Smooth muscle cell of bladder (primary cell): ENCODE measurements at places on chromosomes 7 and 10. TPM values are rescaled to one million over a fixed set of nuclear protein-coding genes. Genes with fewer than 3 reads are reported as not detected.

TMEM178B gene
- total RNA-seq, result under 0.01 and 0.09 TPM in 2 replicates

ASIC3 gene
- total RNA-seq, result 0.14 and 0.37 TPM in 2 replicates

CRTAC1 gene
- total RNA-seq, result not detected in 2 replicates

SPDYE16 gene
- 0.14 TPM in 1 of 2 replicates, not detected in the other for total RNA-seq

DGKB gene
- total RNA-seq, result 0.14 and 1.2 TPM in 2 replicates

ZNF107 gene
- 0.92 and 1.3 TPM in 2 replicates for total RNA-seq

RNF148 gene
- total RNA-seq, result 0.28 and 0.74 TPM in 2 replicates

UPK3B gene
- total RNA-seq, result 0.46 TPM in 1 of 2 replicates, not detected in the other

ENO4 gene
- total RNA-seq, result 0.09 and 0.43 TPM in 2 replicates

OR2A42 gene
- under 0.01 TPM in 1 of 2 replicates, not detected in the other for total RNA-seq

MIOS gene
- total RNA-seq, result 22.8 and 25.0 TPM in 2 replicates

RTKN2 gene
- 0.83 and 1.00 TPM in 2 replicates for total RNA-seq

ARPC1B gene
- 361 and 534 TPM in 2 replicates for total RNA-seq

MYL7 gene
- not detected in 2 replicates for total RNA-seq

CUZD1 gene
- total RNA-seq, result 0.43 and 0.55 TPM in 2 replicates

CCDC7 gene
- 13.7 and 15.7 TPM in 2 replicates for total RNA-seq

ELAPOR2 gene
- 3.1 and 4.1 TPM in 2 replicates for total RNA-seq

TCF7L2 gene
- total RNA-seq, result 4.3 and 4.8 TPM in 2 replicates

CYP2E1 gene
- total RNA-seq, result 0.28 and 0.37 TPM in 2 replicates

RASA4B gene
- total RNA-seq, result 1.8 and 2.0 TPM in 2 replicates

VAX1 gene
- not detected in 2 replicates for total RNA-seq

UBTD1 gene
- 16.4 and 21.3 TPM in 2 replicates for total RNA-seq

PALD1 gene
- total RNA-seq, result under 0.01 and 0.37 TPM in 2 replicates

HOXA2 gene
- total RNA-seq, result 0.18 and 0.28 TPM in 2 replicates

RARRES2 gene
- 46.9 and 66.8 TPM in 2 replicates for total RNA-seq

PLA2G12B gene
- not detected in 2 replicates for total RNA-seq

GPR158 gene
- total RNA-seq, result 0.14 and 0.18 TPM in 2 replicates

TDRD1 gene
- under 0.01 and 0.83 TPM in 2 replicates for total RNA-seq

SPDYE1 gene
- total RNA-seq, result not detected in 2 replicates

THNSL1 gene
- 2.3 and 3.8 TPM in 2 replicates for total RNA-seq

IDI2 gene
- total RNA-seq, result not detected in 2 replicates

SRPK2 gene
- 44.2 and 45.1 TPM in 2 replicates for total RNA-seq

KAZALD1 gene
- 18.2 and 30.3 TPM in 2 replicates for total RNA-seq

LAMB1 gene
- total RNA-seq, result 534 and 562 TPM in 2 replicates

HPS6 gene
- total RNA-seq, result 21.0 and 29.0 TPM in 2 replicates

PDLIM1 gene
- total RNA-seq, result 14.0 and 23.5 TPM in 2 replicates

PDCD4 gene
- total RNA-seq, result 37.3 and 43.4 TPM in 2 replicates

ZNF804B gene
- not detected in 2 replicates for total RNA-seq

FBXO24 gene
- 0.28 and 0.37 TPM in 2 replicates for total RNA-seq

PIP gene
- not detected in 2 replicates for total RNA-seq

EBLN1 gene
- not detected in 2 replicates for total RNA-seq

HGF gene
- 340 and 462 TPM in 2 replicates for total RNA-seq

TMEM196 gene
- total RNA-seq, result not detected in 2 replicates

PRF1 gene
- under 0.01 TPM in 1 of 2 replicates, not detected in the other for total RNA-seq

CYP2C19 gene
- total RNA-seq, result not detected in 2 replicates

CCAR1 gene
- total RNA-seq, result 21.7 and 22.8 TPM in 2 replicates
